ENCODE measurements at places on chromosomes 7 and 10.

- no peak for DNase-seq
Measured at GRCh38 chr7:154672659-154673415, 330.1 kb downstream of the PAXIP1 start.

DNA sequence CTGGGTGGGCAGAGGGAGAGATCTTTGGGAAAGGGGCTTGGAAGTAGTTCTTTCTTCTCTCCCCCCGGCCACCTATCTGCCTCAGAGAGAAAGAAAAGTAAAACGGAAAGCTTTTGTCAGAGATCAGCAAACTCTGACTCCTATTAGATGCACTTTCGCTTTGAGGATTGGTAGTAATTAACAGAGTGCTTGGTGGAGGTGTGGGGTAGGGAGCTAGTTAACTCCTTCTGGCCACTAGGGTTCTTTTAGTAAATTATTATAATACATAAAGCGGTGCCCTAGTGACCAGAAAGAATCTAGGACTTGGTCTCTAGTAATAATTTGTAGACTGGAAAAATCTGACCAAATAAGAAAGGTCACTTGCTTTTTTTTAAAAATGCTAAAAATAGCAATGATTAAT lies 54.6 kb downstream of the CPVL start:
- no peak for DNase-seq

GRCh38 chr7:108044345-108044744 lies 41.4 kb upstream of the LAMB1 start:
- no peak for DNase-seq

GRCh38 chr10:121595351-121595805 lies 2.9 kb downstream of the FGFR2 start:
- DNase-seq = peak; percentile 33

DNA sequence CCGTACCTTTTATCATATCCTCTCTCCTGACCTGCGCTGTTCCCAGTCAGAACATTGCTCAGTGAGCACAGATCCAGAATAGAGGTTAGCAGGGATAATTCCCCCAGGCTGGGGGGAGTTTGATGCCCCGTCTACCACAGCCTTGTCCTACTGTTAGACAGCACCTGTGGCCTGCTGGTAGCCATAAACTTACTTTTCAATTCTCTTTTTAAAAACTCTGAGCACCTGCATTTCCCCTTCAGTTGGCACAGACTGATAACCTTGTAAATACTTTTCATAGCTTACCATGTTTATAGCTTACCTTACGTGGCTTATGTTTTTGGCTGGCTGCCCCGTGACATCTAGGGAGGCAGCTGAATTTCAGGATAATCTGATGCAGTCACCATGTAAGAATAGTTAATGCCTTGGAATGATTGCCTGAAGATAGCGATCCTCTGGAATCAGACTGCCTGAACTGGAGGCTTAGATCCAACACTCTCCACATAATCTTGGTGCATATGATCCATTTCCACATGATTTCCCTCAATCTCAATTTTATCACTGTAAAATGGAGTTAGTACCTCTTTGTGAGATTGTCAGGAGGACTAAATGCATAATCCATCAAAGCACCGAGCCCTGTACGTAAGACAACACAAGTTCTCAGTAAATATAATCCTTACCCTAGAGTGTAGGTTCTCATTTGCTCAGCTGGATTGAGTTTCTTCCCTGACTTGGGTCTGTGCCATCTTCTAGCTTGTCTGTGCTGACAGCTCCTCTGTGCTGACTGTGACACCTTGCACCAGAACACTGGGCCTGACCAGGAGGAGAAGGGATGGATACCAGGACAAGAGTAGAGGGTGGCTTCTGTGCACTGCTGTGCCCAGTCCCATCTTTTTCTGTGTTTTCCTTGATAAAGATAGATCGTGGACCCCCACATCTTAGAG lies 111.7 kb upstream of the GJD4 start:
- no peak for DNase-seq

DNA sequence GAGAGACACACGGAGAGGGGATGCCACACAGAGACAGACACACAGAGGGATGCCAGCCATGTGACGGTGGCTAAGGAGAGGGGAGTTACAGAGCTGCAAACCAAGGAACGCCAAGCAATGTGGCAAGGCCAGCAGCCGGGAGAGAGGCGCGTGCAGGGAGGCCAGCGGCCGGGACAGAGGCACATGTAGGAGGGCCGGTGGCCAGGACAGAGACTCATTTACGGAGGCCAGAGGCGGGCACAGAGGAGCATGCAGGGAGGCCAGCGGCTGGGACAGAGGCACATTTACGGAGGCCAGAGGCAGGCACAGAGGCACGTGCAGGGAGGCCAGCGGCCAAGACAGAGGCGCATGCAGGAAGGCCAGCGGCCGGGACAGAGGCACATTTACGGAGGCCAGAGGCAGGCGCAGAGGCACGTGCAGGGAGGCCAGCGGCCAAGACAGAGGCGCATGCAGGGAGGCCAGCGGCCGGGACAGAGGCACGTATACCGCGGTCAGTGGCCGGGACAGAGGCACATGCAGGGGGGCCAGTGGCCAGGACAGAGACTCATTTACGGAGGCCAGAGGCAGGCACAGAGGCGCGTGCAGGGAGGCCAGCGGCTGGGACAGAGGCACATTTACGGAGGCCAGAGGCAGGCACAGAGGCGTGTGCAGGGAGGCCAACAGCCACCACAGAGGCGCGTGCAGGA lies 40.4 kb downstream of the INSIG1 start:
- peak; percentile 93 for DNase-seq

DNA sequence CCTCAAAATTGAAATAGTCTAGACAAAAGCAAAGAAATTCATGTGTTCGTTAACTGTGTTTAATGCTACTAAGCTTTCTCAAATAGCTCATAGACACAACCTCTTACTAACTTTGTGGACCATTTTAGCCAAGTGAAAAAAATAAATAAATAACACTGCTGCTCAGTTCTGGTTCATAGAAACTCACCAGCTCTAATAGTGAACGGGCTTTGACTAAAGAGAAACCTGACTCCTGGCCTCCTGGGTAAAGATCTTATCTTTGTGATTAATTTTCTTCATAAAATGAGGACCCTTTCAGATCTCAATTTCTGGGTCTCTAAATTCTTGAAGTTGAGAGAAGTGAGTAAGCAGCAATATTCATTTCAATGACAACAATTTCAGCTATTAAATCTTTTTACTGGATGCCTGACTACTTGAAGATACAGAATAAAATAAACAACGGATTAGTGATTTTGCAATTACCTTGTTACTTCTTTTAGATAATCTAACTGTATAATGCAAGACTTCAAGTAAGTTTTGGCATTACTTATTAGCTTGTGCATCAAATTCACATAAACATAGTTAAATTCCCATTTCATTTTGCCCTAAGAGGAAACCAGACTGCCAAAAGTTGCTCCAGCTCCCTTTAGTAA lies 3.1 kb downstream of the CADPS2 start:
- DNase-seq = no peak

DNA sequence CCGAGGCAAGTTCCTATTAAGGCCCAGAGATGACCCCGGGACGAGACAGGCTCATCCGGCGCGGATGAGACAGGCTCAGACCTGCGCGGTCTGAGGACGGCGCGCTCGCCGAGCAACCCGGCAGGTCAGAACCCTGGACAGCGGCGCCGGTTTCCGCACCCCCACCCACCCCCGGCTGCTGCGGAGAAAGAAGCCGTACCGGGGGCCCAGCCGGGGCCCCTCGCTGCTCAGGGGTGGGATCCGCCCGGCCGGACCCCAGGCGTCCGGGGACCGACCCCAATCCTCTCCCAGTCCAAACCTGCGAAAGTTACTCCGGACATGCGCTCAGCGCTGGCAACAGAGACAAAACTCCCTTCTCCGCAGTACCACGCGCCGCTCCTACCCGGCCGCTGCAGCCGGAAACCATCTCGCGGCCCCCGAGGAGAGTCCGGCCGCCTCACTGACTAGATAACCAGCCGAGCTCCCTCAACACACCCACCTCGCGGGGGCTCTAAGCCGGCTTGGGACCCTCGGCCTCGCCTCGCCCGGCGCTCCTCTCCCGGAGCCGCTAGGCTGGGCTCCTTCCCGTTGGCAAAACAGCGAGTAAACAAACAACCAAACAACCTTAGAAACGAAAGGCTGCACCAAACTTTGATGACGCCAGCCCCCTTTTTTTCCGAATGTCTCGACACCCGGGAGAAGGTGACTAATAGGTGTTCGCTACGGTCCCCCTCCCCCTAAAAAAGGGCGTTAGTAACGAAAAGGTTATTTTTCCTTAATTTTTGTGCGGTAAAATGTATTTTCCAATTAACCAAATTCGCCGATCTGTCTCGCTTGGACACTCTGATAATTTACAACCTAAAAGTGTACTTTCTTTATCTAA lies 2.3 kb upstream of the DRGX start:
- DNase-seq = no peak

DNA sequence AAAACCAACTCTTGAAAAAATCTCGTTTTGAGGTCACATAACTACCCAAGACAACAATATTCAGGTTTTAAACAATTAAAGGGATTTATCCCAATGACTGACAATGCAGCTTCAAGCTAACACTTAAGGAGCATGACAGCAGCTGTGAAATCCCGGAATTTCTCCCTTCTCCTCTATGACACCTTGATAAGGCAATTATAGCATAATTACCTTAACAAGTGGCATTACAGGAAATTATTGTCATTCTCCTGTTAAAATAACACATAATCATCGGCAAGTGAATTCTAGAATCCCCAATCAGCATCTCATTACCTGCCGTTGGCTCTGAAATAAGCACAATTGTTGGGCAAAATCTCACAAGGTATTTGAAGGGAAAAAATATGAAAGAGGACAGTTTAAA lies 417.0 kb upstream of the PFKP start:
- no peak for DNase-seq

GRCh38 chr7:30760514-30761213 lies 8.7 kb downstream of the INMT start:
- DNase-seq = no peak

GRCh38 chr10:80266513-80266863 lies 23.0 kb downstream of the MAT1A start:
- no peak for DNase-seq

DNA sequence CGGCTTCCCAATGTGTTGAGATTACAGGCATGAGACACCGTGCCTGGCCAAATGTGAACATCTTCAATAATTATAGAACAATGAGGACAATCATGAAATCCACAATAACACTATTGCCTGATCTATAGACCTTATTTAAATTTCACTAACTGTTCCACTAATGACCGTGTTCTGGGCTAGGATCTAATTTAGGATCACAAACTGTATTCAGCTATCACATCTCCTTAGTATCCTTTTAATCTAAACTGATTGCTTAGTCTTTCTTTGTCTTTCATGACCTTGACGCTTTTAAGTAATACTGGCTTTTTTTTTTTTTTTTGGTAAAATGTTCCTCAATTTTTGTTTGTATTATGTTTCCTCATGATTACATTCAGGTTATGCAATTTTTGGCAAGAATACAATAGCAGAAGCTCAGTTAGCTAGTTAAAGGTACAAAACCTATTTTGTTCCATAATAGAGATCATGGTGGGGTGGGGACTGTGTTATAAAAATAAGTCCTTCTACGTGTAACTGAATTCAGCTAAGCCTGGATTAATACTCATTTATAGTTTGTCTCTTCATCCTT lies 158.4 kb downstream of the AOAH start:
- no peak for DNase-seq

DNA sequence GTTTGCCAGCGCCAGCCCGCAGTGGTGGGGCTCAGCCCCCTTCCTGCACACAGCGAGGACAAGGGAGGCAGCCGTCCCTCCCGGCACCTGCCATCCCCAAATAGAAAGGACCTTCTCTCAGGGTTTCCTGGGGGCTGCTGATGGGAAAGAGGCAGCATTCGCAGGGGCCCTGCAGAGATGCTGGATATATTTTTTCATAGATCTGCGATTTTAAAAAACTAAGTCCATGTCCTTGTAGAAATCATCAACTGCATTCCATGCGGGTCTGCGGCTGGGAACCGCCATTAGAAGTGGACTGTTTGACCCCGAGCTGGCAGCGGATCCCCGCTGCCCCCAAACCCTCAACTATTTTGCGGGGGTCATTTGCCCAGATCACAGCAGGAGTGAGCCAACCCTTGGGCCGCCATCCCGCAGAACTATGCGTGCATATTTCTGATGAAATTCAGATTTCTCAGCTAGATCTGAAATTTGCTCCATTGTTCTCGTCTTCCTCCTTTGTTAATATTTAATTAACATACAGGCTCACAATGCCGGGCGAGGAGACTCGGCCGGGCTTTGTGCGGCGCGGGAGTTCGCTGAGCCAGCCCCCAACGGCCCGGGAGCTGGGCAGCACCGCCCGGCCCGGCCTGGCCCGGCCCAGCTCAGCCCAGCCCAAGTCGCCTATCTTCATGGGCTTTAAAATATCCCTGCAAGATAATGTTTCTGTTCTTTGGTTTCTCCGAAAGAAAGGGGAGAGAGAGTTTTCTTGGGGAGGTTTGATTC lies 2.0 kb downstream of the EN2 start:
- DNase-seq = no peak

GRCh38 chr7:57400531-57401155 lies 49.3 kb upstream of the ZNF716 start:
- DNase-seq = no peak

DNA sequence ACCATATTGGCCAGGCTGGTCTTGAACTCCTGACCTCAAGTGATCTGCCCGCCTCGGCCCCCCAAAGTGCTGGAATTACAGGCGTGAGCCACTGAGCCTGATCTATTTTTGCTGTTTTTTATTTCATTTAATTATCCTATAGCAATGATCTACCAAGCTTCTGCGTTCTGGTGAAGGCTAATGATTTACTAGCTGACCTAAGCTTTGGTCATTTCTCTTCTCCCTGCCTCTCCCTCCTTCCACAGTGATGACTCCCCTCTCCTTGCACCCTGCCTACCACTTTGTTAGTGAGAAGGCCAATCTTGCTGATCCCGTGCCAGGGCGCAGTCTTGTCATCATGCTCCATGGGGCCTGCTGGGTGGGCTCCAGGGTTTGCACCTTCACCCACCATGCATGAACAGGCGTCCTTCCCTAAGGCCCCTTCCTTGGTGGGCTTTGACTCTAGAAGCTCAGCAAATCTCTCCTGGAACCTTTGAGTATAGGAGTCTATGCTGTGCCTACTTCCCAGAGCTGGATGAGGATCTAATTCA lies 11.9 kb upstream of the ZCCHC24 start:
- DNase-seq = no peak

- DNase-seq = no peak
Measured at GRCh38 chr7:86469680-86470295, 173.9 kb upstream of the GRM3 start.

DNA sequence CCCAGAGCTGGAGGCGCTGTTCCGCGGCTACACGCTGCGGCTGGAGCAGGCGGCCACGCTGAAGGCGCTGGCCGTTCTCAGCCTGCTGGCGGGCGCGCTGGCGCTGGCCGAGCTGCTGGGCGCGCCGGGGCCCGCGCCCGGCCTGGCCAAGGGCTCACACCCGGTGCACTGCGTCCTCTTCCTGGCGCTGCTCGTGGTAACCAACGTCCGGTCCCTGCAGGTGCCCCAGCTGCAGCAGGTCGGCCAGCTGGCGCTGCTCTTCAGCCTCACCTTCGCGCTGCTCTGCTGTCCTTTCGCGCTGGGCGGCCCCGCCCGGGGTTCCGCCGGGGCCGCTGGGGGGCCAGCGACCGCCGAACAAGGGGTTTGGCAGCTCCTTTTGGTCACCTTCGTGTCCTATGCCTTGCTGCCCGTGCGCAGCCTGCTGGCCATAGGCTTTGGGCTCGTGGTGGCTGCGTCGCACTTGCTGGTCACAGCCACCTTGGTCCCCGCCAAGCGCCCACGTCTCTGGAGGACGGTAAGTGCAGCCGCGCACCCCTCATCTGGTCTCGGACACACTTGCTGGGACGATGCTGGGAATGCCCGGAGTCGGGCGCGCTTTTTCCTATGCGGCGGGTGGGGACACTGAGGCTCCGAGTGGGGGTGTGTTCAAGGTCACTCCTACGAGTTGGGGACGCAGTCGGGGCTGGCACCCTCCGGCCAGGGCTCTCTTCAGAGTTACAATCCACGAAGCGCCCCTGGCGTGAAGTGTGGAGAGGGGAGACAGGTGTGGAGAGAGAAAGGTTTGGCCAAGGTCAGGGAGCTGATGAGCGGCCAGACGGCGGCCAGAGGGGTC lies 717 bp downstream of the ADCY1 start:
- DNase-seq = no peak
